ENCODE measurements at places on chromosomes 7 and 10.
A peak's percentile ranks its signal among the peaks of the same experiment; 100 is the strongest.

- DNase-seq: no peak
Observed at GRCh38 chr10:131689954-131690757, 210.7 kb upstream of the PPP2R2D start.

GRCh38 chr10:60901561-60902235 is 42.3 kb downstream of the RHOBTB1 start:
- DNase-seq: no peak

GRCh38 chr10:48536916-48537890 is 67.7 kb downstream of the ARHGAP22 start:
- no peak for DNase-seq

GRCh38 chr7:1563981-1564602 is 5.7 kb downstream of the PSMG3 start:
- no peak for DNase-seq

GRCh38 chr10:52729271-52730104 is 43.1 kb downstream of the MBL2 start:
- DNase-seq: no peak

DNA sequence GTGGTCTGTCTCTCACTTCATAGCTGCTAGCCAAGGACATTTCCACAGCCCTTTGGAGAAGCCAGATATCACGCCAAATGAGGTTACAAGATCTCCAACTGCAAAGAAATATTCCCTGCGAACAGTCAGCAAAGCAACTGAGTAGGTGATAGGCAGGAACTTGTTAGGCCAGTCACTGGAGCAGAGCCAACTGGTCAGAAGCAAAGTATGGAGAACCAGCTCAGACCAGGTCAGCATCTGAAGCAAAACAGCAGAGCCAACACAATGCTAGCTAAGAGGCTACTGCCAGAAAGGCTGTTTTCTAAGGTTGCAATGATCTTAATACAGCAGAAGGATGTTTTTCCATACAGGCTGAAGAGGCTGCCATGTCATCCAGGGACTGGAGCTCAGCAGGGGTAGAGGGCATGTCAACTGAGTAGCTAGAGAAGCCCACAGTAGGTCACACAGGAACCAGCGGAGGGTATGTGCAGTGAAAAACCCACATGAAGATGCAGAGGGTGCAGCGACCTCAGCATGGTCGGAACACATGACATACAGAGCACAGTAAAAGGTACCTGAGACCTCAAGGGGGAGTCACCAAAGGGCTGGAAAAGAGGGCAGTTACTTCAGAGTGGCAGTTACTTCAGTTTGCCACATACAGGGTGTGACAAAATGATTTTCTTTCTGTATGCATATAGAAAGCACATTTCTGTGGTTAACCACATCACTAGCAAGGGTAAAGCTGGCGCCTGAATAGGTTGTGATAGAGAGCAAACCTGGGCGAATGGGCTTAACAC is 8.9 kb downstream of the SEC31B start:
- peak; percentile 89 for DNase-seq

- no peak for DNase-seq
Observed at GRCh38 chr7:45586542-45587520, 12.7 kb downstream of the ADCY1 start.

DNA sequence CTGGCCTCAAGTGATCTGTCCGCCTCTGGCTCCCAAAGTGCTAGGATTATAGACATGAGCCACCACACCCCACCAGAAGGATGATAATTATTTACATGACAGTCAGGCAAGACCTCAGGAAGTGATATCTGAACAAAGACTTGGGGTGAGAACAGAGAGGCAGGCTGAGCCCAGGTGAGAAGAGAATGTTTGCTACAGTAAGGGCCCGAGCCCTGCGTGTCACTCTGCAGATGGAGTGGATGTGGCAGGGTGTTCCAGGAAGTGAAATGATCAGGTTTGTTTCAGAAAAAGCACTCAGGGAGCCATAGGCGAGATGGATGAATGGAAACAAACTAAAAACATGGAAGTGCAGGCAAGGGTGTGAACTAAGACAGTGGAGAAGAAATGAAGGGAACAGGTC is 22.2 kb downstream of the SFMBT2 start:
- peak; percentile 54 for DNase-seq

- DNase-seq: peak; percentile 49
Observed at GRCh38 chr7:127905491-127906330, 125.5 kb downstream of the LRRC4 start.

GRCh38 chr7:93159490-93159889 is 11.3 kb upstream of the SAMD9L start:
- DNase-seq: no peak

DNA sequence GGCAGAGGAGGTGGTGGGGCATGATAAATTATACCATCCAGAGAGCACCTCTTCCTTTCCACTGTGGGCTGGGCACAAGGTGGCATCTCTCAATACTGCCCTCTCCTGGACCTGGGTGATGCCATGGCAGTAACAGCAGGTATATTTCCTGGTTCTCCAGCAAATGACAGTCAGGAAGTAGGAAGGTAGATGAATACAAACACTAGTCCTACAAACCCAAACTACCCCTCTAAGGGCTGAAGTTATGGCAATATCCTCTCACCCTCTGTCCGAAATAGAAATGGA is 1004.9 kb downstream of the KCNMA1 start:
- DNase-seq: peak; percentile 10

GRCh38 chr7:105874055-105874454 is 2.3 kb downstream of the ATXN7L1 start:
- DNase-seq: no peak

DNA sequence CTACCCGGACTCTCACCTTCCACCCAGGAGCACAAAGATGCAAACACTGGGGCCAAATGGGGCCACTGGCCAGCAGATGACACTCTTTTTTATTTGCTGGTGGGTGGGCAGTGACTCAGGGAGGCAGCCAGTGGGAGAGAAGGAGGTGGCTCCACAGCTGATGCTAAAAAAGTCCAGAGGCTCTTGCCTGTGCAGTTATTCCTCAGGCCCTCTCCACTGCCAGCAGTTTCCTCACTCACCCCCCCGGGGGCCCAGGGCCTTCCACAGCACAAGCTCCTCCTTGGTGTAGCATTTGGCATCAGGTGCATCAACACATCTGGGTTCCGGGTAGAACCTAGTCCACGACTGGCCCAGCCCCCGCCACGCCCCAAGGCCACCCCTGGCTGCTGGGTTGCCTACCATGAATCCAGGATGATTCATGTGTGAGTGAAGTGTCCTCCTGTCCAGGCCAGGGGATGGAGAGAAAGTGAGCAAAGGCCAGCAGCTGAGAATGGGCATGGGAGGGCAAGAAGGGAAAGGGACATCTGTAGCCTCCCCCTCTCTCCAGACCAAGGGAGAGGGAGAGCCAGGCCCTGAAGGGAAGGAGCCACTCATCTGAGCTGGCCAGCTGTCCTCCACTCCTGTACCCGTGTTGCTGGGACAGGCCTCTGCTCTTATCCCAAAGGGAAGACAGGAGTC is 1.7 kb upstream of the KCNH2 start:
- no peak for DNase-seq

DNA sequence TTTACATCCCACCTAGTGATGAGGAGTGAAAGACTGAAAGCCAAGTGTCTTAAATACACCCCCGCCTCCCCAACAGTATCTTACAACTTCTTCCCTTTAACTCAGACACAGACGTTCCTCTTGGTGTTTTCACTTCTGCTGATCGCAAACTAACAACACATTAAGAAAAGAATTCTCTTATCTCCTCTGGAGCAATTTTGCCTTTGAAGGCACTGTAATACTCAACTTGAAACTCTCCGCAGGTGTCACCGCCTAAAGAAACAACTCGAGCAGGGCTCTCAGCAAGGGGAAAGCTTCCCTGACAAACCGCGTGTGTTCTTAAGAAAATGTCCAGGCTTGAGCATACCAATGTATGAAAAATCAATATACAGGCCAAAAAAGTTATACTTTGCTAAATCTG is 452 bp downstream of the SEMA3C start:
- DNase-seq: no peak

DNA sequence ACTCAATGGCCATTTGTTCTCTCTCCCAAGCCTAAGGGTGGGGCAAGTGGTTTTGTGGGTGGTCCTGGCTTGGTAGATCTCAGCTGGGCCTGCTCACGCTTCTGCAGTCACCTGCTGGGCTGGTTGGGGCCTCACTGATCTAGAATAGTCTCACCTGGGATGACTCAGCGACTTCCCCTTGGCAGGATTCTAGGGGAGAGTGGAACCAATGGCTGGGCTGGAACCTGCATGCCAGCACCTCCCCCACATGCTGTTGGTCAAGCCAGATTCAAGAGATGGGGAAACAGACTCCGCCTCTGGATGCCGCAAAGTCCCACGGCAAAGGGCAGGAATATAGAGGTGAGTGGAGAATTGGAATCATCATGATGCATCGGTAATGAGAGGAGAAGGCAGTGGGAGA is 292.9 kb upstream of the NPVF start:
- no peak for DNase-seq
